Right ventricle myocardium superior (tissue), 1 donor: ENCODE measurements at places on chromosomes 5 and 9.

DNA sequence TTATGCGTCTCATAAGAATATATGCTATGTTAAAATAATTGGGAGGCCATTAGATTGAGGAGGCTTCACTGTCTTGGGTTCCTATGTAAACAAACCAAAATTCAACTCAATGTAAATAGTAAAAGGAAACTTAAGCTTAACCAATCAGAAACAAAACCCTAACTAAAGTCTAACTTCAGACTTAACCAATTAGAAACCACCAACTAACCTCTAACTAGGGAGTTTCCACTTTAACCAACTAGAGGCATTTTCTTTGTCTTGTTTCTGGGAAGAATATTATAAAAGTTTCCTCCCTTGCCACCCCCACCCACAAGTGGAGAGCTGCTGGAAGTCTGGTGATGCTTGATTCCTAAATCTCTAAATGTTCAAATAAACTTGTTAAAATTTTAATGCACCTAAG is 214.5 kb downstream of the SEMA5A start:
- no peak for DNase-seq

GRCh38 chr9:106077731-106078130 is 383.4 kb downstream of the TMEM38B start:
- no peak for DNase-seq

GRCh38 chr5:73311291-73312110 is 137.1 kb downstream of the FOXD1 start:
- DNase-seq = peak; percentile 51

DNA sequence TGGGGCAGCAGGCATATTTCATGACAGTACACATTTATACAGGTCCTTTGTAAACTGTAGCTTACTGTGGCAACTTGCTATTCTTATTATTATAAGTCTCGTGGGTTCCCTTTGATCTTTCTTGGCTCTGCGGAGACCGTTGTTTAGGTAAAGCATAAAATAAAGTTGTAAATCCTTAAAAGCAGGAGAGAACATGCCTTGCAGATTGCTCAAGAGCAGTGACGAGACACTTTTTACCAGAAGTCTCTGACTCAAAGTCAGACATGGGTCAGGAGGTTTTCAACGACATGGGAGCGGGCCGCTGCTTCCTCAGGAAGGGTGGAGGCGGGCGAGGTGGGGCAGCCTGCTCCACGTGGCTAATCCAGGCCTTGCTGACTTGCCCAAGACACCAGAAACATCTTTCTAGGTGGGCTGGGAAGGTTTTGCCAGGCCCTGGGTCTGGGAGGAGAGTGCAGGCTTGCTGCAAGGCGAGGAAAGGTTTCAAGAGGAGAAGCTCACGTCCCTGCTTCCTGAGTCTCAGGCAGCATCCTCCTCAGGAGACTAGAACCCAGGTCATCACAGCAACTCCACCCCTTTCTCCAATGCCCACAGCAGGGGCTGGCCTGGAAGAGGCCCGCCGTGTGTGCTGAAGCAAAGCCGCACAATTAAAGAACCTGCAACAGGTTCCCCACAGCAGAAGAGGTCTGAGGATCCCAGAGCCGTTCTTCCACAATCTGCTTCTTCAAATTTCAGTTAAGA is 6.5 kb downstream of the TBC1D2 start:
- peak; percentile 86 for DNase-seq

- peak; percentile 93 for DNase-seq
These were observed at the start of gene ERGIC1 for GRCh38 chr5:172833686-172834414. Gene ERGIC1, plus strand, starts transcription at chr5:172834251. Its CDS starts 163 bp downstream, at chr5:172834414.

- no peak for DNase-seq
These were observed 6.8 kb upstream of the CXXC5 start for GRCh38 chr5:139641116-139642080.

GRCh38 chr5:171537070-171537849 is 117.8 kb downstream of the FGF18 start:
- DNase-seq = no peak

DNA sequence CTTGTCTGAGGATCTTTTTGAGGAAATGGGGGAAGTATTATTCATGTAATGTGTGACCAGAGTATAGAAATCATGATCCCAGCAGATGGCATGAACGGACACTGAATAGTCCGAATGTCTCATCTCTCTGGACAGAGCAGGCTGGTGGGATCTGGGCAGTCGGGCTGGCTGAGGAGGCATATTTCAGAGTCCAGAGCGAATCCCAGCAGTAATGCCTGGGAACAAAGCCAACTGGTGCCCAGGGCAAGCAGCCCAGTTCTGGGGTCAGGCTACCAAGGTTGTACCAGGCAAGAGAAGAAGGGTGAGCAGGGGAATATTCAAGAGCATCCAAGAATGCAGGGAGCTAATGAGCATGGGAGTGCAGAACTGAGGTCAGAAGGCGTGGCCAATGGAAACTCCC is 306.4 kb downstream of the ZSWIM6 start:
- peak; percentile 70 for DNase-seq
